NCI-H187 treated with DMSO at 0.1 percent for 48 hours (cell line): ENCODE measurements at places on chromosomes 16 and 17.

DNA sequence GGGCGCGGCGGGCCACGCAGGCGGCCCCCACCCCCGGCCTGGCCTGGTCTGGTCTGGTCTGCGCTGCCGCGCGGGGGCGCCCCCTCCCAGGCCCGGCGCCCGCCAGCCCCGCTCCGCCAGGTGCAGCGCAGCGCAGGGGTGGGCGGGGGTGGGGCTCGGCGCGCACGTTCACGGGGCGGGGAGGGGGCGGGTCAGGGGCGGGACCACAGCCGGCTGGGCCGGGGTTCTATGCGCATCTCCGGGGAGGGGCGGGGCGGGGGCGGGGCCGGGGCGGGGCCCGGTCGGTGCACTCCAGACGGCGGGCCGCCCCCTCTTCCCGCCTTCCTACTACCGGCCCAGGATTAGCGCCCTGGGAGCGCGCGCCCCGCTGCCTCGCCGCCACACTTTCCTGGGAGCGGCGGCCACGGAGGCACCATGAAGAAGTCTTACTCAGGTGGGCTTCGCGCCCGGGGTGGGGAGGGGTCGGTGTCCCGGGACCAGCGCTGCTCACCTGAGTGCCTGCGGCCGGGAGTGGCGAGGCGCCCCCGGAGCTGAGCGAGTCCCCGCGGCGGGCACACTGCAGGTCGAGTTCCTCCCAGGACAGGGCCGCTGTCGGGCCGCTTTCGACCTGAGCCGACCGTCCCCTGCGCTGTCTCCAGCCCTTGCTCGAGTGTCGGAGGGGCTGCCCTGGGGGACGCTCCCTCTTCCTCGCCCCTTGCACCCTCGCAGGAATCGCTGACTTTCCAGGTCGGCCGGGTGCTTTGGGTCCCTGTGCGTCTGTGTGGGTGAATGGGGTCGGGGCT, 140.5 kb downstream of the SEC14L1 start:
- DNase-seq, result no peak

DNA sequence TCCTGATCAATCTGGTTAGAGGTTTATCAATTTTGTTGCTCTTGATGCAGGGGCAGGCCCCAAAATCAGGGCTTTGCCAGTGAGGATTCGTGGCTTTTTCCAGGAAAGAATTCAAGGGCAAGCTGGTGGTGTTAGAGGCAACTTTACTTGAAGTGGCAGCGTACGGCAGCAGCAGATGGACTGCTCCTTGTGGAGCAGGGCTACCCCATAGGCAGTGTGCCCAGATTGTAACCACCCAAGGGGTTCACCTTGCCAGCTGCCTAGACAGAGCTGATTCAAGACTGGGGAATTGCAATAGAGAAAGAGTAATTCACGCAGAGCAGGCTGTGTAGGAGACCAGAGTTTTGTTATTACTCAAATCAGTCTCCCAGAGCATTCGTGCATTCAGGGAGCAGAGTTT, 16.7 kb downstream of the DRC7 start:
- no peak for DNase-seq

- DNase-seq, result no peak
Observed at GRCh38 chr17:78325076-78325687, 34.7 kb downstream of the SOCS3 start.

GRCh38 chr16:71367241-71367976, 8.9 kb downstream of the CALB2 start:
- no peak for DNase-seq

DNA sequence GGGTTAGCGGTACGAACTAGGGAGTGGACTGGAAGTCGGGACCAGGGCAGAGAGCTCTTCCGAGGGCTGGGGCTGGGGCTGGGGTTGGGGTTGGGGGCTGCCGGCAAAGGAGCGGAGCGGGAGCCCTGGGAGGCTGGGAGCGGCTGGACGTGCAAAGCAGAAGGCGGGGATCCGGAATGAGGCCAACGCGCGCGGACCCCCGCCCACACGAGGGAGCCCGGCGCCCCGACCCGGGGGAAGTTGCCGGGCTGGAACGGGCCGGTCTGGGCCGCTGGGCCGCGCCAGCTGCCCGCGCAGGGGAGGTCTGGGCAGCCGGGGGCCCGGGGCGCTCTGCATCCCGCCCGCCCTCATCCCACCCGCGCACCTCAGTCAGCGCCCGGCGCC, 323 bp downstream of the ST3GAL2 start:
- no peak for DNase-seq

GRCh38 chr16:71421911-71422310, 19.9 kb downstream of the TLE7 start:
- DNase-seq, result no peak

DNA sequence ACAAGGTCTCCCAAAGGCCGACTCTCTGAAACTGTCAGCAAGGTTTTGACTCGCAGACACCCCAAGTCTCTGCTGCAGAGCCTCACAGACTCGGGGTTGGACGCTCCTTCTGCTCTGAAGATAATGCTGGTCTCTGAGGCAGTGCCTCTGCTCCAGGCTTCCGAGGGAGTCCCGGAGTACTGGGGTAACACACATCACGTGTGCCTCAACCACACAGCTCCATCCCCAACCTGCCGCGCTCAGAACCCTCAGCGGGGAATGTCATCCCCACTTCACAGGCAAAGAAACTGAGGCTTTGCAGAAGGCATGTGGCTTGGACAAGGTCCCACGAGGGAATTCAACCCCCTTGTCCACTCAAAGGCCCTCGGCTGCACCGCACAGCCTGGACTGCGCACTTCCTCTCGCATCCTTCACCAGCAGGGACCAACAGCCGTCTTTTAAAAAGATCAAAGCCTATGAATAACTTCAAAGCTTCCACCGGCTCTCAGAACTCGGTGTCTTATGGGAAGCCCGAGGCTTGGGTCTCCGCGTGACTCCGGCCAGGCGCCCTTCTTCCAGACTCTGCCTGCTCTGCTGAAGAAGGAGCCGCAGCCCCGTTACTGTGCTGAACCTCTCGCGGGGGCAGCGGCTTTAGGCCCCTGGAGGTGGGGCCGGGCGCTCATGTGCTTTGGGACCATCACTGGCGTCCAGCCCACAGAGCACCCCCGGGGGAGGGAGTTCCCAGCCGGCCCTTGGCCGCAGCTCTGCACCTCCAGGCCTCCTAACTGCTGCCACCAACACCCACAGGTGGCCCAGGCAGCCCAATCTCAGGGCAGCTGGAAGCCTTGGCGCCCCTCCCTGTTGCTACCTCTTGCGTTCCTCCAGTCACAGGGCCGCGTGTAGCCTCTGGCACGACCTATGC, 2.2 kb downstream of the TMEM204 start:
- DNase-seq, result no peak

- DNase-seq, result no peak
Observed at GRCh38 chr16:11700264-11701029, 32.2 kb downstream of the SNN start.

- no peak for DNase-seq
Observed at GRCh38 chr17:50457621-50458020, 11.1 kb downstream of the CHAD start.

DNA sequence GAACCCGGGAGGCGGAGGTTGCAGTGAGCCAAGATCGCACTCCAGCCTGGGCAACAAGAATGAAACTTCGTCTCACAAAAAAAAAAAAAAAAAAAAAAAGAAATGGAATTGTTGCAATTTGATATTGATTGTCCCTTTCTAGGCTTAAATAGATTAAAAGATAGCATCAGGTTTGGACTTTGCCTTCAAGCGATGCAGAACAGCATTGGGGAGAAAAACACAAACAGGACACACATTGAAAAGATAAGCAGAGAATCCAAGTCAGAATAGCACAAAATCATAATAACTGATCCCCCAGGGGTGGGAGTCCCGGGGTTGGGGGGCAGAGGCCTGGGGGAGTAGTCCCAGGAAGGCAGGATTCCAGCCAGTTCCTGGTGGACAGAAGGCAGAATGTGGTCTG, 3.9 kb upstream of the CREBBP start:
- DNase-seq, result no peak

DNA sequence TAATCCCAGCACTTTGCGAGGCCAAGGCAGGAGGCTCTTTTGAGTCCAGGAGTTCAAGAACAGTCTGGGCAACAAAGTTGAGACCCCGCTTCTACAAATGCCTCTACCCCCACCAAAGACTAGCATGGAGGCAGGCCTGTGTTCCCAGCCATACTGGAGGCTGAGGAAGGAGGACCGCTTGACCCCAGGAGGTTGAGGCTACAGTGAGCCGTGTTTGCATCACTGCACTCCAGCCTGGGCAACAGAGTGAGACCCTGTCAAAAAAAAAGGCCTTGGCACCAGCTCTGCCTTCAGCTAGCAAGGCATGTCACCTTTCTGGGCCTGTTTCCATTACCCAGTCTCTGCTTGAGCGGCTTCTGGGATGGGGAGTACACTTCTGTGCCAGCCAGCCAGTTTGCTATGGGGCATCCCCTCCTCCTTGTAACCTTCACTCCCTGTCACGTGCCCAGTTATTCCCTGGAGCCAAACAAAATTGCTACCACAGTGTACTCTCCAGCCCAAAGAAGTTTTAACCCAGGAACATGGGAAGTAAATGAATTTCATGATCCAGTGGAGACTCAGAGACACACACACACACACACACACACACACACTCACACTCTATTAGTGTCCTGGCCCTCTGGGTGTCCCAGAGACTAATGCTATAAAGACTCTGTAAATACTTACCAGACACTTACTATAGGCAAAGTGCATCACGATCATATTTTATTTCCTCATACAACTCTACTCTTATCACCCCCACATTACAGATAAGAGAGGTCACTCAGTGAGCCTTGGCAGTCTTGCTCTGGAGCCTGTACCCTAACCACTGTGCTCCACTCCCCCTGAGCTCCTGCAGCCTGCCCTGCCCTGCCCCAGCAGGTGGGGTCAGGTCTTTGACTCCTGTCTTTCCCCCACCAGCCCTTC, 2.5 kb downstream of the CISD3 start:
- DNase-seq, result no peak

DNA sequence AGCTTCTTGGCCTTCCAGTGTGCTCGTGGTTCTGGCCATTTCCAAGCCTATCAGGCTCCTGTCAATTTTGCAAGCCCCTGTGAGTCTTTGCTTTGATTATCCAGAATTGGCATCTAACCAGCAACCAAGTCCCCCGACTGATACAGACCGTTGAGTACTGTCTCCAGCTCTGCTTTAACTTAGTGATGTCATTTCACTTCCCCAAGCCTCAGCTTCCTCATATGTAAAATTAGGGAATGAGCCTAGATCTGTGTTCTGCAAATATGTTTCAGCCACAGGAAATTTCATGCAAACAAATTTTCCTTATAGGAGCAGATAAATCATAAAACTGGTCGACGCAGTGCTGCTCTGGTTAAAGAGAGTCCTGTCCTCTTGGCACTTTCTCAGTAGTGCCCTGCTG, 60.1 kb upstream of the WSB1 start:
- no peak for DNase-seq

DNA sequence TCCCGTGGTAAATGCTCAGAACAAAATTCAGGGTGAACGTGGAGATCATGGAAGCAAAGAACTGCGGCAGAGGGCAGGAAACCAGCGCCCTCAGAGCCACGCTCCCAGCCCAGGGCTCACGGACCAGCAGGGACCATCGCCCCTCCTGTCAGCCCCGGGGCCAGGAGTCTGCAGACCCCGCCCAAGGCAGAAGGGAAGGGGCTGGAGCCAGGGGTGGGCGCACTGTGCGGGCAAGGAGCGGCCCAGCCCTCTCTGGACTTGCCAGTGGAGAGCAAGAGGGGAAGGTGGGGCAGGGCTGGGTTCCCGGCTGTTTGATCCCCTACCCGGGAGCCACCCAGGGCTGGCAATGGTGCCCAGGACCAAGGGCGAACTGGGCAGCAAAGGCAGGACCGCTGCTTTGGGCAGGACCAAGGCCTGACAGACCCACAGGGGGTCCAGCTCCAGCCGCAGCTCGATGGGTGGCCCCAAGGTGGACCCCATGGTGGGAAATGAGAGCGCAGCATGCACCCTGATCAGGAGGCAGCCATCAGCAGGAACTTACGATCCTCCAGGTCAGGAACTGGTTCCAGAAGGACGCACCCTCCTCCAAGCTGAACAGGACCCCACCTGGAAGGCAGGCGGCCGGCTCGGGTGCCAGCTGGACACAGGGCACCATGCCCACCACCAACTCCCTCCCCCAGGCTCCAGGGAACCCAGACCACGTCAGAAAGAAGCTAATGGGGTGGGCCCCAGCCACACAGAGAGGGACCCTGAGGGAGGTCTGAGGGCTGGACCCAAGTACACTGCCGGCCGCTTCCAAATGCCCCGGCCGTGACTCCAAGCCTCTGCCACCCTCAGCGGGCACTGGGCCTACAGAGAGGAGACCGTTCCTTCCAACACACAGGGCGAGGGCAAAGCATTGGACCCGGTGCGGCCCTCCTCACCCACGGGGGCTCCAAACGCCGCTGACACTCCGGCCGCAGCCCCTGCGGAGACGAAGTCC, 11.1 kb upstream of the CCDC154 start:
- no peak for DNase-seq

GRCh38 chr17:79813297-79814126, 16.6 kb upstream of the CBX8 start:
- no peak for DNase-seq

- no peak for DNase-seq
Observed at GRCh38 chr16:84625556-84625955, 7.7 kb upstream of the COTL1 start.

DNA sequence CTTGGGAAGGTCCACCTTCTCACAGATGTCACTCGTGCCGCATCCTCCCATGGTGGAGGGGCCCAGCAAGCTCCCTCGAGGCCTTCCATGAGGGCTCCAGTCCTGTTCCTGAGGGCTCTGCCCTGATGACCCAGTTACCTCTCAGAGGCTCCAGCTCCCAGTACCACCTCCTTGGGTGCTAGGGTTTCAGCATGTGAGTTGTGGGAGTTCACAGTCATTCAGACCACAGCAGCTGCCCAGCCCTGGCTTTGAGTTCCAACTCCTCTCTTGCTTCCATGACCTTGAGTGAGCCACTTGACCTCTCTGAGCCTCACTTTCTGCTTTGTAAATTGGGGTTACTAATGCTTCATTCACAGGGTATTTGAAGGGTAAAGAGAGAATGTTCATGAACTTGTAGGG, 37.1 kb upstream of the LGALS9 start:
- DNase-seq, result no peak

- no peak for DNase-seq
Observed at GRCh38 chr17:71484546-71484945, 636.3 kb upstream of the SOX9 start.
